Hematopoietic multipotent progenitor cell treated with erythropoietin and hydrocortisone succinate and interleukin-3 and kit ligand, for 6 days (in vitro differentiated cells): ENCODE measurements at places on chromosomes 3 and 15.

GRCh38 chr3:131033480-131034080 lies 6.9 kb downstream of the NEK11 start:
- peak; percentile 72 for DNase-seq

- no peak for DNase-seq
Measured at GRCh38 chr15:51667478-51667877, 13.8 kb upstream of the SCG3 start.

DNA sequence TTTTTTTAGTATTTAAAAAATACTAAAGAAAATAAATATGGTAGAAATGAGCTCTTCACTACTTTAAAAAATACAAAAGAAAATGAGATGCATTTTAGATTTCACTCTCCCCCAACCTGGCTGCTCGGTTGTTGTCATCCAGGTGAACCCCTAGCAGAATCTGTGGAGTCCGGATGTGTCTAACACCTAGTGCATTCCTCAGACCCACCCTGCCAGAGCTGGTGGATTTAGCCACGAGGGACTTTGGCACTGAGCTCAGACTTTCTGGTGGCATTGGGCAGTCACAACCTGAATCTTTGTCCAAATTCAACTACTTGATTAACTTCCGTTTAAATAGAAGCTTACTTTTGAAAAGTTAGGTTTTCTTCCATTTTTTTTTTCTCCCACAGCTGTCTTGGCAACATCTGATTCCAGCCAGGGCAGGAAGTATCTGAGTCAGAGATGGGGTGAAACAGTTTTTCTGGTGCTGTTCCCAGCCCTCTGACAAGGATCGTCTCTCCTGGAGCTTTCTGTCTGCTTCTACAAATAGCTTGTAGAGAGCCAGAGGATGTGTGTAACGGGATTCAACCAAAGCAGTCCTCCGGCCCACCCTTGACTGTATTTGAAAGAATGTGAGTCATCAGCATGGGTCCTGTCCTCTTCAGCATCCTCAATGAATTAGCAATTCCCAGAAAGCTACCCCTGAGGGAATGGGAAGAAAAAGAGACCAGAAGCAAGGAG lies 301.8 kb upstream of the MCTP2 start:
- DNase-seq, result no peak

GRCh38 chr3:13019243-13020095 lies 53.8 kb downstream of the IQSEC1 start:
- peak; percentile 52 for DNase-seq
